ENCODE measurements at places on chromosomes 5 and 9.

- peak; percentile 57 for DNase-seq
Measured at GRCh38 chr5:10699281-10699874, 61.7 kb downstream of the DAP start.

- DNase-seq, result no peak
Measured at GRCh38 chr5:149313151-149313841, 32.0 kb upstream of the GRPEL2 start.

DNA sequence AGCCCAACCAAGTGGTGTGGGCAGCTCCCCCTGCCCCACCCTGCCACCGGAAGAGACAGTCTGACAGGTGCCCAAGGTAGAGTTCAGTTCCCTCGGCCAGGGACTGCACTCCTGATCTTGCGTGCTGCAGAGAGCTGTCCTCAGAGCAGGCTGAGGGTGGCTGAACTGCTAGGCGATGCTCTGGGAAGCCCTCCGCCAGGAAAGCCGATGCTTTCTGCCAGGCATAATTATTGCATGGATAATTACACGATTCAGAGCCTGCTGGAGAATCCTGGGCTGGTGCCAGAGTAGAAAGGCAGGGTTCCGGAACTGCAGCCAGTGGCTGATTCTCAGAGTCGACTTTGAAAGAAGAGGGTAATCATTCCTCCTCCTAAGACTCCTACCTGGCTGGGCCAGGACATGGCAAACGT lies 19.3 kb downstream of the KCNIP1 start:
- no peak for DNase-seq

DNA sequence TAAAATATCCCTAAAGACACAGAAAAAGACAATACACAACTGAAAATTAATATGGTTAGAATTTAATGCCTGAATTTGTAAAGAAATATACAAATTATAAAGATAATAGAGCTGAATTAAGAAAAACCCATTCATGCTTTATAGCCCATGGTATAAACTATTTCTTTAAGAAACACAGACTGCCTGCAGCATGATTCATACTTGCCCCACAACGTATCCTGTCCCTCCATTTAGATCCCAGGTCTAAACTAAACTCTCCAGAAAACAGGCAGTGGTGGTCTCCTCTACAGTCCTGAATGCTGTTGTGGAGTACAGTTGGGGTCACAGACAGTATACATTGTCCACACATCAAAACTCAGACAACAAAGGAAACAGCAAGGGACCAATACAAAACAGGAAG lies 24.8 kb downstream of the IL6ST start:
- DNase-seq, result no peak

DNA sequence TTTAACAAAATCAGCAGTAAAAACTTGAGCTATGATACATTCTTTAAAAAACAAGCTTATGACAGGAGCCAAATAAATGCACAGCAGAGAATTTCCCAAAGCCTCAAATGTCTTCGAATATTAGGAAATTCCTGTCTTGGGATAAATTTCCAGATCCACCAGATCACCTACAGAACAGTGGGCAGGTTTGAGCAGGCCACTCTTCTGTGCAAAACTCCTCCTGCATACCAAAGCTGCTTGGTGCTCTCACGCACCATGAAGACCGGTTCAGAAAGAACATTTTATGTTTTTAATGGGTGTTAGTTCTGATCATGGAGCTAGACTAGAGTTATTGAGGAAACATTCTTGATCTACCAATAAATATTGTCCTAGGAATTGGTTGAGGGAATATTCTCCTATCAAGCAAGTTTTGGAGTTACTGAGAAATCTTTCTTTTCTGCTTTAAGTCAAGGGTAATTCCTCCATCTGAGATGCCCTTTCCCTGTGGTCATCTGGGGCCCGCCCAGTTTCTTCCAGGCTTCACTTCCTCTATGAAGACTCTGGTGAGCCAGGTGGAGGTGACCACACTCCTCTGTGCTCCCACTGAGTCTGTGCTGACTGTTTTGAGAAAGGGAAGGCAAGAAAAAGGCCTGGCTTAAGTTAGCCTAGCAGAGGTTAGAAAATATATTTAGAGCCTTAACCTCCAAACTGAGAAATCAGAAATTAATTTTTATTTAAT lies 17.9 kb downstream of the TNFSF15 start:
- no peak for DNase-seq

- DNase-seq, result no peak
Measured at GRCh38 chr9:107180206-107180605, 102.9 kb upstream of the RAD23B start.

Data from NAMALWA (cell line).